ENCODE measurements at places on chromosomes 16 and 17.

DNA sequence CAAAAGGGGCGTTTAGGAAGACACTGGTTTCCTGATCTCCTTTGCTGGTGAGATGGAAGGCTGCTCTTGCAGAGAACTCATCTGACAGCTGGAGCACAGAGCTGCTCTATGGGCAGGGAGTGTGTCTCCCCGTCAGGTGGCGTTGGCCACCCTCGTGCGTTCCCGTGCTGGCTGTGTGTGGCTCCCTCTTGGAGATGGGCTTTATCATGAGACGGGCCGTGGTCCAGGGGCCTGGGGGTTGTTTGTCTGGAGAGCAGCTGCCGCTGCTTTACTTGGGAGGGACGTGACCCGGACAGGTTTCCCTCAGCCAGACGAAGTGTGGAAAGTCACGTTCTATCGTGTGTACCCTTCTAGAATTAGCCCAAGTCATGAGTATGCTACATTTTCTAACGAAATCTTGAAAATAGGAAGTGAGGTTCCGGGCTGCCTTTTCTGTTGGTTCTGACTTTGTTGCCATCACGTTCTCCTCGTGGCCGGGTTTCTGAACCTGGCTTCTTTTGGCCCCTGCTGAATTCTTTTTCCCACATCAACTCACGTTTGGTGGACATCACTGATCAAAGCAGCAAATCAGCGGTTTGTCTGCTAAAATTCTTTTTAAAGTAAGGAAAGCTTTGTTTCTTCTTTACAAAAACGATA is 105.6 kb upstream of the CHMP6 start:
- DNase-seq, result no peak

GRCh38 chr16:50448981-50449380 is 80.2 kb upstream of the BRD7 start:
- DNase-seq, result no peak

GRCh38 chr16:22346483-22346882 is 27.9 kb downstream of the CDR2 start:
- DNase-seq, result no peak

DNA sequence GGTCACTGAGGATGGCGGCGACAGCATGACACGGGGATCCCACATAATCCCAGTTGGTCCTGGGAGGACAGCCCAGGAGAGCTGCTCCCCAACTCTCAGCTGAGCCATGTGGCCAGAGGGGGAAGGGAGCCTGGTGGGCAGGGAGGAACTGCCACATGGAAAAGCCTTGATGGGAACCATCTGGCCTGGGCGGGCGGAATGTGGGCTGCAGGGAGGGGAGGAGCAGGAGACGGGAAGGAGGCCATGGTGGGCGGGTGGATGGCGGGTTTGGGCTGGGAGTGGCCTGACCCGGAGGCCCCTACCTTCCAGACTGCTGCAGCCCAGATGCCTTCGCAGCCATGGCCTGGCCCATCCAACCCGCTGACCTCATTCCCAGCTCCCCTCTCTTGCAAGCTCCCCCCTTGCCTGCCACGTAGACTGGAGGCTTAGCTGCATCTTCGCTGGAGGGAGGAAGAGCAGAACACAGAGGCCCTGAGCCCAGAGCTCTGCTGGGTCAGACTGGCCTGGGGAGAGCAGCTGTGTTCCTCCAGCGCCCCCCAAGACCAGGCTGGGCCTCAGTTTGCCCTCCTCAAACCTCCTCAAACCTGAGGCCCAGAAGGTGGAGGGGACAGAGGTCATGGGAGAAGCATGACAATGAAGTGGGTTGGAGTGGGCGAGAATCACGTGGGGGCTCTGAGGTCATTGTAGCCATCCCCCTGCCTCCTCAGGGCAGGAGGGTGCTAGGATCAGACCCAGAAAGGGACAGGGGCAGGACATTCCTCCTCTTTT is 8.2 kb upstream of the COL1A1 start:
- DNase-seq, result no peak

DNA sequence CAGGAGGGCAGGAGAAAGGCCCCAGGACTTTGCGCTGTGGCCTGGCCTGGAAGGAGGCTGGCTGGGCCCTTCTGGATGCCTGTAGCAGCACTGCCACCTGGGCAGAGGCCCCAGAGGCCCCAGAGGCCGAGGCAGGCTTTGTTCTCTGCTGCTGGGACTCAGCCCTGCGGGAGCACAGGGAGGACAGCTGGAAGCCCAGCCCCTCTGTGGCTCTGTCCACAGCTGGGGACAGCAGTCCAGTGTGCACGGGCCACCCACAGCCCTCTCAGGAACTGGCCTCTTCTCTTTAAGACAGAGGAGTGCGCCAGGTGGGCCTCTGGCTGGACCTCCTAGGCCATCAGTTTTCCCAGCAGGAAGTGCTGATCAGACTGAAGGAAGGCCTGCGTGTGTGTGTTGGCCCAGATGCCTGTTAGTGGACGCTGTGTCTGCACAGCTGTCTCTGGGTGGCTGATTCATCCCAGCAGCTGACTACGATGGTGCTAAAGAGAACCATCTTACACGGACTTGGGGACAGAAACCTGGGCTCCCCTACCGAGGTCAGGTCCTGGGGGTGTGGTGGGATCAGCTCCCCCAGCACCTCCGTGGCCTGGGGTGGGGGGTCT is 26.9 kb upstream of the ZNF750 start:
- no peak for DNase-seq

GRCh38 chr17:19867329-19868078 is at the start of gene ULK2:
ULK2 (minus strand) TSS chr17:19867936; CDS start chr17:19867417, 519 bp downstream.
- DNase-seq, result peak; percentile 56

GRCh38 chr16:64579712-64580111 is 542.2 kb downstream of the CDH11 start:
- DNase-seq, result no peak

- no peak for DNase-seq
Measured at GRCh38 chr16:59169168-59169567, 435.1 kb upstream of the GOT2 start.

GRCh38 chr17:4823373-4824089 is 9.6 kb upstream of the MINK1 start:
- DNase-seq, result no peak

GRCh38 chr16:57724531-57724930 is 11.0 kb upstream of the KATNB1 start:
- DNase-seq, result no peak

DNA sequence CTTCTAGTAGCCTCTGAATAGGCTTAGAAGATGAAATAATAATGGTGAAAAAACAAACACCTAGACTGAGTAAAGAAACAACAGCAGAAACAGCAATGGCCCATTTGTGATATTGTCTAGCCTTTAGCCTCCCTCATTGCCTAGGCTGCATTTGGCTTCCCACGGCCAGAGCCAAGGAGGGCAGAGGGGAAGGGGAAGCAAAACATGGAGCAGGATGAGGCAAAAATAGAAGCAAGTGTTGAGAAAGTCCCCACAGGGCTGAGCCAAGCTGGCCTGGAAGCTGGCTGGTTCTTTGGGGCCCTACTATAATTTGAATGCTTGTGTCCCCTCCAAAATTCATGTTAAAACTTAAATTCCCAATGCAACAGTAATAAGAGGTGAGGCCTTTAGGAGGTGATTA is 60.2 kb upstream of the KSR1 start:
- DNase-seq, result no peak

DNA sequence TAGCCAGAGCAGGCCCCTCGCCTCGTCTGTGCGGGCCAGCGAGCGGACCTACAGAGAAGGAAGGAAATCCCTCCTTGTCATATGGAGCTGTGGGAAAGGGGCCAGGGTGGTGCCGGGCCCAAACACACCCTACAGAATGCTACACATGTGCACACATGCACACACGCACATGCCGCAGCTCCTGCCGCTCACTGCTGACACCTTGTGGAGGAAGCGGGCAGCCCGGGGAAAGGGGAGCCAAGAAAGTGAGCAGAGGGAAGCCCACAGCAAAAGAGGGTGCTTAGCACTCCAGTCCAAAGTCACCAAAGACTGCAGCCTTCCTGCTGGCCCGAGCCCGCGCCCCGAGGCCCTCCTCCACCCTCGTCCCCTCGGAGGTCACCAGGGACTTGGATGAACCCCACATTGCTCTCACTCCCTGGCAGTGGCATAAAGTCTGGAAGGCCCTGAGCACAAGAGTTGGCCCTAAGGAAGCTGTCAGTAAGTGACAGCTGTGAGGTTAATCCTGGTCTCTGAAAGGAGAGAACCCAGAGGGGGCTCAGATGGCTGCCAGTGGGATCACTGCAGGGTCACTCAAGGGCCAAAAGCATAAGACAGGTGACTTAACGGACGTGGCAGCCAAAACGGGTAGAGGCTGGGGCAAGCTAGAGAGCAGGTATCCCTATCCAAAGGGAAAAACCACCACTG is 68.2 kb downstream of the MYO18A start:
- DNase-seq, result peak; percentile 65

DNA sequence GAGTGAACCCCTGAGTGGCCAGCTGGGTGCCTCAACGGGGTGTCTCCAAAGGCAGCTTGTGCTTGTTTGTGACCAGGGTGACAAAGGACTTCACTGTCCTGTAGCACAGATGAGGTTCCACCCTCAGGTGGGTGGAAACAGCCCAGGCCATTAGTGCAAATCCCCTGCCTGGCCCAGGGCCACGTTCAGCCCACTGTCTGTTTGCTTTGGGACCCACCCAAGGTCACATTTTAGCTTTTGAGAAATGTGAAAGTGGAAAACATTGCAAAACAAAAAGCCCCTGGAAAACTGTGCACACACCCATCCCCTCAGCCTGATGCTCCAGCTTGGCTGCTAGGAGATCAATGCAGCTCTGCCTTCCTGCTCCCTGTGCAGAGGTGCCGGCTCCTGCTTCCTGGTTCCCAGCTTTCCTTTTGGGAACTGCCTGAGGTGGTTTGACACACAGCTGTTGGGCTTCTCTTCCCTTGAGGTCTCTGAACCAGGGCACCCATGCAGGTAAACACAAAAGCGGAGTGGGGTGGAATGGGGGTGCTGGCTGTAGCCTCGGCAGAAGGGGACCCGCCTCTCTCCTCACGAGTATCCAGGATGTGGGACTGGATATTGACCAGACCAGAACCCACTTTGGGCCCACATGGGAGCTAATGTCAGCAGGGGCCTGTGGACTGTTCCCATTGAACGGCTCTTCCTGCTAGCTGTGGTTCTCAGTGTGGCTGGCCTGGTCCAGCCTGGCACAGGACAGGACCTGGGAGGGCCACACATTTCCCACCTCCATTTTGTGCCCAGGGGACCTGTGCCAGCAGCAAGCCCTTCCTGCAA is 7.9 kb upstream of the SPHK1 start:
- no peak for DNase-seq
